ENCODE measurements at places on chromosomes 4 and X.

DNA sequence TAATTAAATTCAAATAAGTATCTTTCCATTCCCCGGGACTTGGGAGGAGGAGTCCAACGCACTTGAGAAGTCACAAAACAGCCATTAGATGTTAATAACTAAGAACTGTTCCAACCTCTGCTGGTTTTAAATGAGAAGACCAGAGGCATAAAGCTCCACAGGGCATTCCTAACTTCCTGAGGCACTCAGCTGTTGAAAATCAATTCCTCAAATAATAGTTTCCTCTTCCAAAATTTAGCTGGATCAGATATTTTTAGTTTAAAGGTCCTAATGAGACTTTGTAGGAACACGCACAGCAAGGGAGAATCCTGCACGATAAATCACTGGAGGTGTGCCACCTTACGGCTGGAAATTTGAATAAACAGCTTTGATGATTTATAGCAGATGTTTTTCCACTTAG is 504.3 kb upstream of the ZFP42 start:
- no peak for DNase-seq

DNA sequence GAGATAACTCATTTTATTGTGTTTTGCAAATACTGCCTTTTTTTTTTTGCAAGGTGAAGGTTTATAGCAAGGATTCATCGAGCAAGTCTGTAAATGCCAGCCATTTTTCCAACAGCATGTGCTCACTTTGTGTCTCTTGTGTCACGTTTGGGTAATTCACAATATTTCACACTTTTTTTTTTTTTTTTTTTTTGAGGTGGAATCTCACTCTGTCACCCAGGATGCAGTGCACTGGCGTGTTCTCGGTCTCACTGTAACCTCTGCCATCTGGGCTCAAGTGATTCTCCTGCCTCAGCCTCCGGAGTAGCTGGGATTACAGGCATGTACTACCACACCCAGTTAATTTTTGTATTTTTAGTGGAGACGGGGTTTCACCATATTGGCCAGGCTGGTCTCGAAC is 1.9 kb downstream of the RNF4 start:
- no peak for DNase-seq

GRCh38 chrX:7972586-7972985 is 45.4 kb upstream of the PNPLA4 start:
- DNase-seq, result no peak

DNA sequence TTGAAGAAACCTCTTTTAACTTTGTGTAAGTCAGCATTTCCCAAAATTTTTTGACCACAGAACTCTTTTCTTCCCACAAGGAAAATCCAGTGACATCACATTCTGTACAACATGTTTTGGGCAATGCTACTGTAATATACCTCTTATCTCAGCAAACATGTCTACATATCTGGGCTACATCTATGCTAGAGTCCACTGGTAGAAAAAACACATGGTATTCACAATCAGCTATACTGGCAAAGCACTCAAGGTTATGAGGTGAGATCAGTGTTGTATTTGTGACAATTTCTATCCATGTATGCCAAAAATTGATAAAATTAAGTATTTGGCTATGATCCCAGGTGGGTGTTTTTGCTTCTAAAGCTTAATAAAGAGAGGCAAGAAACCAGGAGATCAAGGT is 98.0 kb downstream of the ATP11C start:
- DNase-seq, result no peak
